ENCODE measurements at places on chromosomes 6 and 20.

- no peak for DNase-seq
These were observed 22.6 kb downstream of the CST4 start for GRCh38 chr20:23666189-23666588.

GRCh38 chr6:132475925-132476324, 37.0 kb downstream of the STX7 start:
- DNase-seq: no peak

GRCh38 chr6:1609648-1610496, at the start of gene FOXC1:
Gene FOXC1, plus strand, starts transcription at chr6:1609915. Its CDS starts 531 bp downstream, at chr6:1610446.
- DNase-seq: peak; percentile 64

DNA sequence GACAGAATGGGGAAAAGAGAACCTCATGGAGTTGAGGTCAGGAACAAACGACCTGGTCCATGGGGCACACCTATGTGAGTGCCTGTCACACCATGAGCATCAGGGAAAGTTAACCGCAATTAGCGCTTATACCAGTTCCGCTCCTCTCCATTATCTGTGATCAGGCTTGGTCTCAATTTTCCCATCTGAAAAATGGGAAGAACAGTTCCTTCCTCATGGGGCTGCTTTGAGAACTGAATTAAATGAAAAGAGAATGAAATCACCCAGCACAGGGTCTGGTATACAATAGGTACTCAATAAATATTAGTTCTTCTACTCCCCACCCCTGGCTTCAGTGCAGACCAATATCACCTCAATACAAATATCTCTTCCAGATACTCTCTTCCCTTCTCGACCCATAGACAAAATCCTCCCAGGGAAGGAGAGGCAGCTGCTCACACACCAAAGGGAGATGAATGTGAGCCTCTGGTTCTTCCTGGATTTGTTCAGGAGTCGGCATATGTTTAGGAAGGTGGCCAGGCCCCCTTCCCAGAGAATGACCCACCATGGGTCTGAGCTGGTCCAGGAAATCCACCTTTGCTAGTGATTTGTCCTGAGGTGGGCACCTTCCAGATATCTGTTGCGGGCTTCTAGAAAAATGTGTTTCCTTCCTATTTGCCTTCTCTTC, 2.4 kb upstream of the PTGIS start:
- DNase-seq: no peak
